Activated CD8-positive, alpha-beta memory T cell treated with anti-CD3 and anti-CD28 coated beads for 4 hours (primary cell): ENCODE measurements at places on chromosomes 3 and 15.

DNA sequence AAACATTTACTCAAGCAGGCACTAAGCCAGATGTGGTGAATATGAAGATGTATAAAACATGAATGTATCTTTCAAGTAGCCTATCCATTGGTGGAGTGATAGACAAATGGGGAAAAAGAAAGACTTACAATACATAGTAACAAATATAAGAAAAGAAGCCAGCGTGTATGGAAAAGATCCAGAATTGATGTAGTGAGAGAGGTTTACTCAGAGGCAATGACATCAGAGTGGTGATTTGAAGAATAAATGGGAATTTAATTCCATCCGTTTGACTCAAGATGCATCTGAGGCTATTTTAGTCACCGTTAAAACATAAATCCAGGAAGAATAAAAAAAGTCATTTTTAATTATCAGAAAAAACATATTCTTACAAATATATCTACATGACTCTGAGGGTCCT lies 162.6 kb downstream of the IL1RAP start:
- no peak for DNase-seq

GRCh38 chr3:95815828-95816227 lies 998.6 kb upstream of the EPHA6 start:
- no peak for DNase-seq

DNA sequence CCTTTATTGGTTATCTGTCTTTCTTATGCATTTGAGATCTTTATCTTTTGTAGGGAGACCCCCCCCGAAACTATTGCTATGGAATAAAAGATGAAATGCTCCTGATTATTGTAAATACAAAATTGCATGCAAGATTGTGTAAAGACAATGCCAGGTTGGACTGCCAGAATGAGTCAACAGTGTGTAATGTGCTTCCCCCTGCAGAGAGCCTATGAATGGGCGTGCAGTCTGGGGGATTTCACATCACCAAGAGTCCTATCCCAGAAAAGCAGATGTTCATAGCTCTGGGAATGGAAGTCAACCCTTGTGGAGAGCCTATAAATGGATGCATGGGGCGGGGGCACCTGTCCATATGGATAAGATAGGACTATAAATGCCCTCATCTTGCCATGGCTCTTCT lies 584.3 kb downstream of the NSUN3 start:
- DNase-seq: no peak

DNA sequence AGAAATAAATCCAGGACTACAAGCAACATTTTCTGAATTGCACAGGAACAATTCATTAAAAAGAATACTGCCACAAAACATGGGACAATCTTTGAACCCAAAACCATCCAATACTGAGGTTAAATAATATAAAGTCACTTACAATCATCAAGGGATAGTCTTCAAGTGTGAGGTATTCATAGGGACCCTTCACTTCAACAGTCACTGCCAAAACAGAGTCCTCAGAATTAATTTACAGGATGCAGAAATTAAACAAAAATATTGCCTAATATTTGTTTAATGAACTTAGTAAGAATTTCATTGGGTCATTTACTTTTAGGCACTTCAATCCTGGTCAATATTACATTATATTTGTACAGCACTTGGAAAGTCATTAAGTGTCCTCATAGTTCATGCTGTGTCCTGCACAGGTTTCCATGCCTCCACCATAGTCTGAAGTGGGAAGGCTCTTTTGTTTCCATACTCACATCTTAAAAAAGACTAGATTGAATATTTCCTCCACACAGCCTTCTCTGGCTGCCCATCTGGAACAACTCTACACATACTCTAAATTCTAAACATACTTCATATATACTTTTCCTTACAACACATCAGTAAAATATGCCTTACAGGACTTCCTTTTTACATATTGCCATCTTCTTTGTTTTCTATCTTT lies 31.6 kb upstream of the VPS39 start:
- DNase-seq: no peak

DNA sequence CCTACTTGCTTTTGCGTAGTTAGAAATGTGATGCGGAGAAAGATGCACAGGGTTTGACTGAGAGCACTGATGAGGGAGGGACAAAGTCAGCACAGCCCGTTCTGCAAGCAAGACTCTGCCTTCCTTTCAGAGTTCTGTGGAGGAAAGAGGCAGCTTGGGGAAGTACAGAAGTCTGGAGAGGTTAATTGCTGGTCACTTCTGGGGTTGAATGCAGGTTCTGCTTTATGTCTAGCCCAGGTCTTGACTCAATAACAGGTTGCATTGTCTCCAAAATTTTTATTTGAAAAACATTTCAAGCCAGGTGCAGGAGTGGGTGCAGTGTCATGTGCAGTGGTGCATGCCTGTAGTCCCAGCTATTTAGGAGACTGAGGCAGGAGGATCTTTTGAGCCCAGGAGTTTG lies 461.7 kb downstream of the NR2F2 start:
- DNase-seq: no peak

GRCh38 chr15:62212741-62213140 lies 47.7 kb upstream of the C2CD4B start:
- no peak for DNase-seq

DNA sequence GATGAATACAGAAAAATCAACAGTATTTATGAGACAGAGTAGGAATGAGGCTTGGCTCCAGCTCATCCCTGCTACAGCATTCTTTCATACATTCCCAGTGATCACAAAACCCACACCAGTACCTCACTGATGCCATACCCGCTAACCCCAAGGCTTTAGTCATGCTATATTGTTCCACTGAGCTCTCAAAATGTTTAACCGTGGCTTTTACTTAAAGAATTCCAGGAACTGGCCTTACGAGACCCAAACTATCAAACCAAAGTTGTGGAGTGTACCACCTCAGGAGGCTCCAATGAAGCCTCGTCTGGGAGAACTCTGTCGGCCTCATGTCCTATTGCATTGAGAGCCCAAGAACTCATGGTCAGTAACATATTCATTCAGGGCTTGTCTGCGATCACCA lies 278.9 kb downstream of the ULK4 start:
- DNase-seq: no peak

DNA sequence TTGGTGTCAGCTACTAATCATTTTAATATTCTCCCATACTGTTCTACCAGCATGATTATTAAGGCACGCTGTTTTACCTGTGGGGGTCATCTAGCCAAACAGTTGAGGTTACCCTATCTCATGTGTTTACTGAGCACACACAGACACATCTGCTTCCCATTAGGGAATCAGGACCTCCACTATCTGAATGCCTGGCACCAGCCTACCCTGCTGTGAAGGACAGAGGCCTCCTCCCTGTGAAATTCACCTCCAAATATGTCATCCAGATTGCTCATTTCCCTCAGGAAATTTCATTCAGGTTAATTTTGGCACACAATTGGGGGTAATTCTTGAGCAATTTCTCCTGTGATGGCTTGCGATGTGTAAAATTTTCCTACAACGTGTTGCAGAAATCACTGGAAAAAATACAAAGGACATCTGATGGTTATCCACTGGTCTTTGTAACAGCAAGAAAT lies 155.6 kb upstream of the NR2E3 start:
- no peak for DNase-seq

DNA sequence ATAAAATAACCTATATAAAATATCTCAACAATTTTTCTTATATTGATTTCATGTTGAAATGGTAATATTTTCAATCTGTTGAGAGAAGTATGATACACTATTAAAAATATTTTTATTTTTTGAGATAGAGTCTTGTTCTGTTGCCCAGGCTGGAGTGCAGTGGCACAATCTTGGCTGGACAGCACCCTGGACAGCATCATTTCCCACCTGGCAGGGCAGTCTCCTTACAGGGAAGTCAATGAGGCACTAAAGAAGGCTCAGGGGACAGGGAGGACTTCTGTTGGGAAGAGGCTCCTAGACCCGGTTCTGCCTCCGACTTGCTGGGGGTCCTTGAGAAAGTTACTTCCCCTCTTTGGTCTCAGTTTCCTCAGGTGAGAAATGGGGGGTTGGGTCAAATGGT lies 9.4 kb downstream of the GOLGA6L2 start:
- DNase-seq: no peak

DNA sequence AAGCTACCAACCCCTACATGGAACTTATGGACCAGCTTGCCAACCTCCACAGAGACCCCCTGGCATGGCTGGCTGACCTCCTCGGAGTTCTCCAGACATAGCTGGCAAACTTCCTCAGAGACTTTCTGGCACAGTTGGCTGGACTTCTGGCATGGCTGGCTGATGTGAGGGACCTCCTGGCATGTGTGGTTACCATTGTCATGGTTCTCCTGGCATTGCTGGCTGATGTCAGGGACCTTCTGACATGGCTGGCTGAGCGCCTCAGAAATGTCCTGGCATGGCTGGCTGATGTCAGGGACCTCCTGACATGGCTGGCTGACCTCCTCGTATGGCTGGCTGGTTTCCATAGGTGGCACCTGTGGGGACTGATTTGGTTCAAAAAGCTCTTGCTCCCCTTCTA lies 17.5 kb downstream of the MAP1A start:
- no peak for DNase-seq

DNA sequence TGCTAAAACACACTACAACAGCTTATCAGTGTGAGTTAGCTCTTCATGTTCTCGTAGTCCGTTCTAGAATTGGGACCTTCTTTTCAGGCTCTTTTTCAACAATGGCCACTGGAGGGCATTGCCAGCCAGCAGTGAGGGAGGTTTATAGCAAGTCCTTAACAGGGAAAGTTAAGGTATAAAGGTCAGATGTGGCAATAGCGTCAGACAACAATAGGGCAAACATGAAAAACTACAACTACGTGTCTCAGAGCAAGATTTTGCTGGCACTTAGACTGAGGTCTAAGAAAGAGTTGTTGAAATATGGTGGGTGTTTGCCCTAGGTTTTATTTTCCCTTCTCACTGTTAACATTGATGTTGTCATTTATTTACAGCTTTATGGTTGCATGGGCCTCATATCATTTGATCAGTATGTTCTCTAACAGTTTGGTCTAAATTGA lies 161.4 kb downstream of the GMNC start:
- no peak for DNase-seq

DNA sequence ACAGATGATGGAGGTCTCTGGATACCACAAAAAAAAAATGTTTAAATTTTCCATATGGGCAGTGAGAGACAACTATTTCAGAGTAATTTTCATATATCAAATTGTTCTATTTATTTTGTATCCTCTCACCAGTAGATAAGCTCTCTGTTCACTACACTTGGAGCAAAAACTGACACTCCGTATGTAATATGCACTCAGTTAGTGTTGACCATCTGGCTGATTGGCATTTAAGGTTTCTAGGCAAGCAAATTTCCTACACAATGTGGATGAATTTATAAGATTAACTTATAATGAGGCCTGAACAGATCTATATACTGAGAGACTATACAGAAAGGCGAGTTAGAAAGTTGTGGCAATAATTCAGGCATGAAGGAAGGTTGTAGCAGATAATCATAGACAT lies 836.5 kb upstream of the SEMA6D start:
- no peak for DNase-seq
